Mesenchymal stem cell (in vitro differentiated cells and primary cell): ENCODE measurements at places on chromosomes 2 and 18.

- no peak for DNase-seq
These were observed 771.9 kb downstream of the ERBB4 start for GRCh38 chr2:211766689-211767088.

DNA sequence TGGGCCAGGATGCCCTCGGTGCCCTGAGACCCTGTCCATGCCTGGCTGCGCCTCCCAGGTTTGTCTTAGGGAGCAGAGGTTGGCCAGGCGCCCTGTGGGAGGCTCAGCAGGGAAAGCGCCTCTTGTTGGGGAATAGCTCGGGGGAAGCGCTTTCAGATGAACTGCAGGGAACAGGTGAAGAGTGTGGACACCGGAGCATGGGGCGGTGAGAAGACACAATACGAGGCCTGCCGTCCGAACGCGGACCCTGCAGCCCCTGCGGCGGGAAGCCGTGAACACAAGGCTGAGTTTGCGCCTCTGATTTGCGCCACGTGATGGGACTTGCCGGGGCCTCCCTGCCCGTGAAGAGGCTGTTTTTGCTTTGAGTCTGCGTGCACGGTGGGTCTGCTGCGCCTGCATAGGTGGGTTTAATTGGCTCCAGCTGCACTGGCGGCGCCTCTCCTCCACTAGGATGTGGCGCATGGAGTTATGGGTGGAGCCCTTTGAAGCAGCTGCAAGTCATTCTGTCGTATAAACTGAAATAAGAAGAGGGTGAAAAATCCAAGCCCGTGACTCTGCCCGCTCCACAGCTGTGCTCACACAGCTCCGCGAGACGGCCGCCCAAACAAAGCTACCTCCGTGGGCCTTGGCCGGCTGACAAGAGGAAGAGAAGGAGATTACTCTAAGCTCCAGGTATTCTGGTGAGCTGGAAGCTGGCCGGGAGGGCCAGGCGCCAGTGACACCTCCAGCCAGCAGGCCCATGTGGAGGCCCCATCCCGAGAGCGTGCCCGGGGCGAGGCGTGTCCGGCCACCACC lies 103.5 kb upstream of the CTDP1 start:
- no peak for DNase-seq

GRCh38 chr2:101805152-101806088 lies 107.9 kb downstream of the MAP4K4 start:
- DNase-seq: peak; percentile 85

DNA sequence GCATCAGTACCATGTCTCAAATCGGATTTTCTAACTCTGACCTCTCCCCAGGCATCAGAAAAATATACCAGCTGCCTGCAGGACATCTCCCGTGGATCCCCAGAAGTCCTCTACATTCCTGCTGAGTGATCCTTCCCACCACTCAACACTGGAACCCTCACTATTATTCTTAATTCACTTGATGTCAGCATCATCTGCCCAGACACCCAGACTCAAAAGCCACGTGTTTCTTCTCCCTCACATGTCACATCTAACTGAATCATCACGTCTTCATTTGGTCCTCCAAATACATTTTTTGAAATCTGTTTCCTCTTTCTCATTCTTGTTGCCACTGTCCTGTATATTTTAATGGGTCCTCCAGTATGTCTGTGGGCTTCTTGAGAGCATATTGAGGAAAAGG lies 218.6 kb downstream of the HRH4 start:
- no peak for DNase-seq

GRCh38 chr2:39545957-39546356 lies 108.9 kb upstream of the MAP4K3 start:
- DNase-seq: no peak

- DNase-seq: peak; percentile 36
These were observed 64.7 kb downstream of the STK25 start for GRCh38 chr2:241443486-241444223.

GRCh38 chr2:1758171-1758570 lies 13.9 kb upstream of the PXDN start:
- DNase-seq: peak; percentile 50

DNA sequence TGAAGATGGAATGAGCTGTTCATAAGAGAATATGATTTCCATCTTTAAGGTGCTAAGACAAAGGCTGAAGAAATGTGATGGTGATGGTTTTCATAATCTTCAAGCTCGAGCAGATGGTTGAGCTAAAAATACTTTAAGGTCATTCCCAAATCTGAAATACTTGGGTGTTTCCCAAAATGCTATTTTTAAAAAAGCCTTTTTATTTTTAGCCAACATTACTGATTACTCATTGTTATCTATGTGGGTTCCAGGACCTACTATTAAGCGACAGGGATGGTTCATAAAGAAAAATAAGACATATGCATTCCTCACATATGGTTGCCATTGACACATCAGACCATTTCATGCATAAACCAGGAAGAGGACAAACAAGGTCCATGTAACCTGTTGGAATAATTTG lies 298.5 kb downstream of the PLCL1 start:
- no peak for DNase-seq

- no peak for DNase-seq
These were observed 1.0 kb downstream of the ZNF532 start for GRCh38 chr18:58865701-58866065.

DNA sequence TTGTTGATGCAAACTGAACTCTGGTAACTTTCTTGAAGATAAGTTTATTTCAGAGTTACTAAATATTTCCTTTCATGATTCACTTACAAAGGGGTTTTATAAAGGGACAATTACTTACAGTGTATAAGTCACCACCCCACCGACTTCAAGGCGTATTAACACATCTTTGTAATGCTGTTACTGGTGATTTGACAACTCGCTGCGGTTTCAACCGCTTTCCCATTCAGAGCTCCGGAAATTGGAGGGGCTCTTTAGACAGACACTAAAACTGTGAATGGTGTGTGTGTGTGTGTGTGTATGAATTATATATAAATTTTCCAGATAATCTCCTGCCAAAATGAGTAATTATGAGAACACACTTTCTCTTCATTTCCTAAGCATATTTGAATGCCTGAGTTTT lies 4.9 kb downstream of the TM4SF20 start:
- no peak for DNase-seq

DNA sequence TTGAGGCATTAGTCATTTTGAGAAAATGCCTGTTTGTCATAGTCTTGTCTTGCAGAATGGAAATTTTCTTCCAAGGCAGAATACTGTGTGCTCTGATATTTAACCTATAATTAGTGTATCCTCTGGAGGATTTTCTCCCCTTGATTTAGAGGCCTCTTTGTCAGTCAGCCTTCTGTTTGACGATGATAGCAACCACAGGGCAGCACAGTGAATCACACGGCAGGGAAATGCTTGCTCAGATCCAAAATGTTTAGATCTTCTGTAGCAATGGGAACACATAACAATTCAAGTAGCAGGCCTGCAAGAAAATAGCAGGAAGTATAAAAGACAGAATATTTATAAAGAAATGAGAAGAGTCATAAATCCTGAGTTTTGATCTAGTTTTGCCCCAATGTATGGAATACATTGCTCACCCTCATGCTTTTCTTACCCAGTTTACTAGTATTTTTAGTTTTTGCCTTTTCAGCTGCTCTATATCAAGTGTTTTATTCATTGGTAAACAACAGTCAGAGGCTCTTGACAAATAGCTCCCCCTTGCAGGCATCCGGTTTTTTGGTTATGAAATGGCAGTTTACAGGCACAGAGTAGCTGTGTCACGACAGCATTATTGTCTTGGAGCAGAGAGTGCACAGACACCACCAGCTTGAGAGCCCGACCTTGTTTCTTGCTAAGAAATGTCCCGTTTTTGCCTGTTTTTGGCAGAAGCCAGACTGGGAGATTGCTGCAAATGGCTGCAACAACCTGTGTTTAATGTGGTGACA lies 185.1 kb downstream of the MYO3B start:
- DNase-seq: peak; percentile 90

DNA sequence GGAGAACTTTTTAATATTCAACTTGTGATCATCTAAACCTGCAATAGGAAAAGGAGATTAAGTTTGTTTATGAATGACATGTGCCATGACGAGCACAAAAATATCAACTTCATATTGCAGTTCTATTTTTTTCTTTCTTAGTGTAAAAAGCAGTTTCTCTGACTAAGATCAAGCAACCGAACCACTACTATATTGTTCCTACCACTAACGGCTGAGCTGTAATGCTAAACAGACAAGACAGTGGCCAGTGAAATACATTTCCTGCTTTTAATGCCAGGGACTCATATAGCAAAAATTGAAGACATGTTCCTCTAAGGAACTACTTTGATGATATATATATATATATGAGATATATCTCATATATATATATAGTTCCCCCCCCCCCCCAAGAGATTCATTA lies 1705.6 kb upstream of the TMEFF2 start:
- no peak for DNase-seq

DNA sequence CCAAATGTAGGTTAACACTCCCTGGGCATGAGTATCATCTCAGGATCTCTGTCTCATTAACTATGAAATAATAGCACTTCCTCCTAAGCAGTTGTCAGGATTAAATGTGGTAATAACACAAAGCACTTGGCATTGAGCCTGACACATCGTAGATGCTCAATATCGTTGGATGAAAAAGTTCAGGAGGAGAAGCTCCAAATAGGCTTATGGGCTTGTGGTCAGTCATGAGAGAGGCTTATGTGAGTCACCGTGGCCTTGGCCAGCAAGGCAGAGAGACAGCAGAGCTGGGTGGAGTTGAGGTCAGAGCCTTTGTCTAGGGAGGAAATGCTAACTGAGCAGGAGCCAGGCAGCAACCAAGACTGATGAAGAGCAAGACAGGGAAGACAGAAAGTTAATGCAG lies 68.3 kb upstream of the PPM1B start:
- peak; percentile 96 for DNase-seq

- no peak for DNase-seq
These were observed 68.7 kb upstream of the EDAR start for GRCh38 chr2:109057686-109058085.

- peak; percentile 21 for DNase-seq
These were observed 42.1 kb downstream of the RAPH1 start for GRCh38 chr2:203492965-203493364.

DNA sequence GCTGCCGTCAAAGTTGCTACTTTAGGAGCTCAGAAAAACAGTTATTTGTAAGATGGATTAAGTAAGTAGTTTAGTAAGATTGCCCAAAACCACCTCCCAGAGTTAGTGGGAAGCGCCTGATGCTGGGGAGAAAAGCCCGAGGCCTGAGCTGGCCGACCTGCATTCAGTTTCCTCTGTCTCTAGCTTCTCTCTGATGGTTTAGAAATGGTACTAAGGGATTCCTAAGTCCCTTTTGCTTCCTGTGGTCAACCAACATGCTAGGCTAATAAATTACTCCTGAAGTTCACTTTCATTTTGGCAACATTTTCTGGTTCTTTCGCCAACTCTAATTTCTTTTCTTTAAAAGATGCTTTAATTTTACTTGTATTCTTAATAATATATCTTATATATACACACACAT lies 60.1 kb downstream of the ASAP2 start:
- DNase-seq: peak; percentile 62

DNA sequence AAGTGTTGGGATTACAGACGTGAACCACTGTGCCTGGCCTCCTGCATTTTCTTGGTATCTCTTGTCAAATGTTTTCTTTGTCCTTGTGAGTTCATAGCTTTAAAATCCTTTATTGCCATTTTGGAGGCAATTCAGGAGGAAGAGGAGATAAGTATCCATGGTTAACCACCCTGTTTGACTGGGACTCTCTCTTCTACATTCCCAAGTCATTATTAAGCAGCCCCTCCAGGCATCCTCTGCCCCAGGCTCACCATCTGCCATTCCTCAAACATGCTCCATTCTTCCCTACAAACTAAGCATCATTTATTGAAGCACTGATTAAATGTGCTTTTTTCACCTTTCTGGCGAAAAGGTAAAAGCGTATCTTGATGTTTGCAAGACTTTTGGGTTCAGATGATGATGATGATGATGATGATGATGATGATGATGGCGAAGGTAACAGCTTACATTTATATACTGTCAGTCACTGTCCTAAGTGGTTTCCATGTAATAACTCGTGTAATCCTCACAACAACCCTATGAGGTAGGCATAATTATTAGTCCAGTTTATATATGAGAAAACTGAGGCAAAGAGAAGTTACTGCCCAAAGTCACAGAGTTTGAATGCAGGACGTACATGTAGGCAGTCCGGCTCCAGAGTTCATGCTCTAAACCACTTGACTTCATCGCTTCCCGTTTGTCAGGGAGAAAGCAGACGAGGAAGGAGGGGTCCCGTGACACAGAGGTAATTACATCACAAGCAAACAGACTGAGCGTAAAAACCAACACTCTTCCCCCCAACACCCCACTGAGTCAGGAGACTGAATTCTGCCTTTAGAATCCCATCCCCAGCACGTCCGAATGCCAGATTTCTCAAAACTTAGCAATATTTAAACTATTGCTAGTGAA lies 69.7 kb upstream of the ACKR3 start:
- DNase-seq: no peak
